Esophagus squamous epithelium (tissue), 5 donors: ENCODE measurements at places on chromosomes 12 and 14. TPM values are rescaled to one million over a fixed set of nuclear protein-coding genes. Genes with fewer than 3 reads are reported as not detected.

GRCh38 chr14:98867146-98867545 is 404.9 kb downstream of the BCL11B start:
- no peak for DNase-seq

SMOC1 gene
- total RNA-seq: not detected

MAP3K9 gene
- total RNA-seq: 8.1 TPM

FGF6 gene
- not detected for total RNA-seq

GRCh38 chr12:90987520-90987919 is 17.3 kb downstream of the EPYC start:
- DNase-seq: no peak

- DNase-seq: no peak
Observed at GRCh38 chr14:34671716-34672115, 41.8 kb upstream of the SNX6 start.

P2RX2 gene
- 0.35 TPM for total RNA-seq

ACOT4 gene
- total RNA-seq: 2.0 TPM

WNT1 gene
- total RNA-seq: not detected

DNA sequence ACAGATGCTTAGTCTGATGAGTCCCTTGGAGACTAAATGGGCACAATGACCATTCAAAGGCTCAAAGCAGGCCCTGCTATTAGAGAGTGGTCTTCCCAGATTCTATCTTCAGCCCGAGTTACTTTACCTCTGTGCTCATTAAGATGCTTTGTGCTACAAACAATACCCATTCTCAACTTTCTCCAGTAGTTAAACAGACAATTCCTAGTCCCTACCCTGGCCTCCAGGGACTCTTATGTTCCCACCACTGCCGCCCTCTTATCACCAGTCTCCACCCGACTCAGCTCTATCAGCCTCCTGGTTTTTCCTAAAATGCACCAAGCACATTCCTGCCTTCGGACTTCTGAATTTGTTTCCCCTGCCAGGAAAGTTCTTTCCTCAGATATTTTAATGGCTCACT is 25.6 kb upstream of the GPHB5 start:
- no peak for DNase-seq

DNA sequence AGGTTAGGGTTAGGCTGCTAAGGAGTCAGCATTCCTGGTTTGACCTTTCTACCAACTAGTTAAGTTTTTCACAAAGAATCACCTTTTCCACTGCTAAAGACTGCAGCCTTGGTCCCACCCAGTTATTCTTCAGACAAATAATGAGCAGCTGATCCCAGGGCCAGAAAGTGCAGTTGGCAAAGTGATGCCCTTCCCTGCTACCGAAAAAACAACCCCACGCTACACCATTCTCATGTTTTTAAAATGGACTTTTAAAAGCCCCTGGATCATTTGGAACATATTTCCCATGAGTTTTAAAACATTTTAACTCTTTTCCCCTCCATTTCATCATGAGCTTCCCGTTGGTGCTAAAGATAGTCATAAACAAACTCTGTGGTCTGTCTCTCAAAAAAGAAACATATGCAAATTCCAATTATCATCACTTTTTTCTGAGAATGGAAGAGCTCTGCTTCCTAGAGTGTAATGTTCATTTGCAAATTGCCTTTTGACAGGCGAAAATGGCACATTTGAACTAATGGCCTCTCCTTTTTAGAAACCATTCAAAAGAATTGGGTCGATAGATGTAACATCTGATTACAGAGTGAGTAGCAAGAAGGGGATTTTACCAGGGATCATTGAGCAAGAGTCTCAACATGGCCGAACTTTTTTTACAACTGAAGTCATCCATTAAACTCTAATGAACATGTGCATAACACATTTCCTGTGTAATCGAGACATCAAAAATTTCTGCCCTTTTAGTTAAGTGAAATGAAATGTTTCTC is 129.3 kb upstream of the RAP1B start:
- no peak for DNase-seq

FITM1 gene
- 3.7 TPM for total RNA-seq

- DNase-seq: no peak
Observed at GRCh38 chr14:45222485-45223262, 30.3 kb downstream of the MIS18BP1 start.

NFE2 gene
- total RNA-seq: not detected

SLC7A8 gene
- total RNA-seq: 58.0 TPM

- DNase-seq: no peak
Observed at GRCh38 chr12:52980096-52980649, 26.1 kb upstream of the EIF4B start.

MSI1 gene
- 0.09 TPM for total RNA-seq

DNA sequence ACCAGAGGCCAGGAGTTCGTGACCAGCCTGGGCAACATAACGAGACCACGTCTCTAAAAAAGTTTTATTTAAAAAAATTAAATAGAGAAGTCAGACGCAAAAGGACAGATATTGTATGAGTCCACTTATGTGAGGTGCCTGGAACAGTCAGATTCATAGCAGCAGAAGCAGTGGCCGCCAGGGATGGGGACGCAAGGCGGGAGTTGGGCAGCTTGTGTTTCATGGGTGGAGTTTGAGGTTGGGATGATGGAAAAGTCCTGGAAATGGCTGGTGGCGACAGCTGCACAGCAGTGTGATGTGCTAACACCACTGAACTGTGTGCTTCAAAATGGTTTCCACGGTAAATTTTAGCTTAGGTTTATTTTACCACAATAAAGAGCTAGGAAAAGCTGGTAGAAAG is 57.6 kb upstream of the DDX11 start:
- DNase-seq: no peak

DNA sequence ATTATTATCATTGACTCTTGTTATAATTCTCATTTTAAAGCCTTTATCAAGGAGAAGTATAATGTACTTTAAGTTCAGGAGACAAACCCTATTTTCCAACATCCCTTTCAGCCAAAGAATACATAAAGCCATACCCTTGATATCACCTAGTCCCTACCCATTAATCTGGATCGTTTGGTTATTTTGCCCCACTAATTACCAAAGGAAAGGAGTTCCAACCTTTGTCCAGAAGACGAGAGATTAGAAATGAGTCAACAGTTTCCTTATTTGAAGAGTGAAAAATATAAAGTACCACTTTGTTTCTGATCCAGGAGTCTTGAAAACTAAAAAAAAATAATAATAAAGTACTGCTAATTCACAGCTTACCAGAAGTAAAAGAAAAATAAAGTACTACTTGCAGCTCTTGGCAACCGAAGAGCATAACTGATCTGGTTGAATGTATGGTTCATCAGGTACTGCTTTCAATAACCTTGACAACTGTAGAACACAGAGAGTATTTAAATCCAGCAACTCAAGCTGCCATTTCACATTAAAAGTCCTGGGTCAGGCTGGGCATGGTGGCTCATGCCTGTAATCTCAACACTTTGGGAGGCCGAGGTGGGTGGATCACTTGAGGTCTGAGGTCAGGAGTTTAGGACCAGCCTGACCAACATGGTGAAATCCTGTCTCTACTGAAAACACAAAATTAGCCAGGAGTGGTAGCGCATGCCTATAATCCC is 33.7 kb downstream of the LIMA1 start:
- no peak for DNase-seq

AQP6 gene
- not detected for total RNA-seq

RSRC2 gene
- 56.4 TPM for total RNA-seq

- DNase-seq: no peak
Observed at GRCh38 chr14:22563987-22564386, 25.0 kb downstream of the DAD1 start.

GRCh38 chr14:101595887-101596721 is 34.8 kb downstream of the DIO3 start:
- no peak for DNase-seq

DNA sequence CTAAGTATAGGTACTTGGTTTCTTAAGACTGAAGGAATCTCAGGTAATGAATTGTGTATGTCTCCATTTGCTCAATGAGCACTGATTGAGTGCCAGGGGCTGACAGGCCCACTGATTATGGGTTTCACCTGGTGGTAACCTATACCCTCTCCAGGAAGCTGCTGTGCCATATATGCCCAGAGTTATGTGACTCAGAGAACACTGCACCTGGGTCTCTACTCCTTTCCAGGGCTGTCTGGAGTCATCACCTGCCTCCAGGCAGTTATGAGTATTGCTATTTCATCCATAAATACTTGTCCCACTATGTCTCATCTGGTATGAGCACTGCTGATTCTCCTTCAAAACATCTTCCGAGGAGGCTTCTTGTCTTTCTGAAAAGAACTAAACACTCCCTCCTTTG is 692.9 kb downstream of the BCL11B start:
- DNase-seq: no peak

DNA sequence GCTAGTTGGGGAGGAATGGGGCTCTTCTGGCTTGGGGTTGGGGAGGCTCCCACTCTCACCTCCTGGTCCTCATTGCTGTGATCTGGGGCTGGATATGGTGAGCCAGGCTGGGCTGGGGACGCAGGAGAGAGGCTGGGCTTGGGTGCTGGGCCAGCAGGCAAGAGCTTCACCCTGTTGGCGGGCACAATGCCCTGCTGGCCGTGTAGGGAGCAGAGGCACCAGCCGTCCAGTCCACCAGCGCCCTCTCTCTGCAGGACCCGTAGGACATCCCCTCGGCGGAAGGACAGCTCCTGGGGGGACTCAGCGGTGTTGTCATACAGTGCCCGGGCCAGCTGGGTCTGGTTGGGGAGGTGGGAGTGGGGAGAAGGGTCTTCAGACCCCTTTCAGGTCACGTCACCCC is 4.5 kb downstream of the EFS start:
- no peak for DNase-seq

- no peak for DNase-seq
Observed at GRCh38 chr14:23443411-23443812, 8.0 kb upstream of the MYH7 start.

TSPAN11 gene
- 1.5 TPM for total RNA-seq
